ENCODE measurements at places on chromosomes 1 and 21.

DNA sequence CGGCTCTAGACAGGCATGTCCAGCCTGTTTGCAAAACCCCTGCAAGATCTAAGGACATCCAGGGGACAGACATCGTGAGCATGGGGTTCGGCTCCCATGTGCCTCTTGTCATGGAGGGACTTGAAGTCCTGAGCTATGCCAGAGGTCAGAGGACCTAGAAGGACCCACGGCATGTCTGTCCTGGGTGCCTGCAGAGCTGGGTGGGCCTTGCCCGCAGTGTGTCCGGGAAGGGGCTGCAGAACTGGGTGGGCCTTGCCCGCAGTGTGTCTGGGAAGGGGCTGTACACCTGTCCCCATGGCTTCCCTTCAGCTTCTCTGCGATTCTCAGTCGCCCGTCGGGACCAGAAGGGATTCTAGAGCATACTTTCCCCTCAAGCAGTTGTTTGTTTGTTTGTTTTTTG is 20.0 kb upstream of the TRAPPC10 start:
- DNase-seq, result no peak

GRCh38 chr1:160216301-160216700 is 11.1 kb downstream of the PEA15 start:
- DNase-seq, result no peak

GRCh38 chr1:40435471-40435870 is 14.8 kb upstream of the ZFP69B start:
- DNase-seq, result peak; percentile 10

DNA sequence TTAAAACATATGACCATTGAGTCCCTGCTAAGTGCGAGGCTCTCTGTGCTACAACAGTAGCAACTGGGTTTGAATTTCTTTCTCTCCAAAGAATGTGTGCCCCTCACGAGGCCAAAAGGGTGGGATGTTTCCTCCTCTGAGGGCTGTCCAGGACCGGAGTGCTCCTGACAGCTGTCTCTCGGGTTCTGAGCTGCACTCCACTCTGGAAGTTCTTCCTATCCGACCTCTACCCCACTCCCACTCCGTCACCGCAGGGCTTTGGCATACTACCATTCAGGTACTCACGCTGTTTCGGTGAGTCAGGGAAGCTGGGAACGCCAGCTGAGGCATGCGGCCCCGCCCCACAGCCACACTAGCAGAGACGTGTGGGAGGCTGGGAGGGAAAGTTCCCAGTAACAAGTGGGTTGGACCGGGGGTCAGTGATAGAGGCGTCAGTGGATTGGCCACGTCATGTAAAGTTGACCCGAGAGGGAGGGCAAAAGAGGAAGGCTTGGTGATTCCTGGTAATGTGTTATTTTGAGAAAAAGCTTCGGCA is 705 bp upstream of the SLC50A1 start:
- DNase-seq, result peak; percentile 58

DNA sequence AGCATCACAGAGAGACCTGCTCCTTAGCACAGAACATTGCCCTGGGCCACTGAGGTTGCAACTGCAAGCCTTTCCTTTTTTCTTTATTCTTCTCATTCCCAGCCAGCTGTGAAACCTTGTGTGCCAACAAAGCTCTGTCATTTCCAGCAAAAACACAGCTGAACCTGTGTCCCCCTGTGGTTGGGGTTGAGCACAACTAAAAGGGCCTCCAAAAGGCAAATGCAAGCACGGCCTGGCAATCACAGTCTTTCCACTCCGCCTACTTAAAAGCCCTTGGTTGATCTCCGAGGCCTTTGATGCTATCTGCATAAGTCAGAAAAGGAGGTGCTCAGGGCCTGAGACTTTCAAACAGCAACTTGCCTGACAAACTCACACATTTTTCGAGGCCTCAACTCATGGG is 32.7 kb downstream of the SUSD4 start:
- no peak for DNase-seq

GRCh38 chr1:207797229-207797973 is 45.5 kb downstream of the CD46 start:
- peak; percentile 87 for DNase-seq

- no peak for DNase-seq
These were observed 752.1 kb downstream of the NCAM2 start for GRCh38 chr21:21750124-21750825.

GRCh38 chr1:1134300-1134970 is 18.5 kb upstream of the C1orf159 start:
- DNase-seq, result no peak

DNA sequence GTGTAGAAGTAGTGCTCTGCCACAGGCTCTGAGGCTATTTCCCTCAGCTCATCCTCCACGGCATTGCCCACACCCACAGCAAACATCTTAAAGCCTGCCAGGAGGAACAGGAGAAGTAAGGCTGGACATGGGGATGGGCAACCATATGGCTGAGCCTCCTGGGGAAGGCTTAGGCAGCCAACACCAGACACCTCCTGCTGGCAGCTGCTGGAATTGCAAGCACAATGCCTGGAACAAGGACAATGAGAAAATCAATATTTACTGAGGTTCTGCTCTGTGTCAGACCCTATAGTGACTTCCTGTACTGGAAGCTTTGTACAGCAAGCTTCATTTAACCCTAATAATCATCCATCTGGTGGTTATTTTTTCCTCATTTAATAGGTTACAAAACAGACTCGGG is 8.2 kb downstream of the MATN1 start:
- peak; percentile 73 for DNase-seq

GRCh38 chr1:58497499-58497898 is 49.0 kb downstream of the OMA1 start:
- DNase-seq, result no peak

- DNase-seq, result no peak
These were observed 158.0 kb downstream of the CLIC6 start for GRCh38 chr21:34826836-34827235.

DNA sequence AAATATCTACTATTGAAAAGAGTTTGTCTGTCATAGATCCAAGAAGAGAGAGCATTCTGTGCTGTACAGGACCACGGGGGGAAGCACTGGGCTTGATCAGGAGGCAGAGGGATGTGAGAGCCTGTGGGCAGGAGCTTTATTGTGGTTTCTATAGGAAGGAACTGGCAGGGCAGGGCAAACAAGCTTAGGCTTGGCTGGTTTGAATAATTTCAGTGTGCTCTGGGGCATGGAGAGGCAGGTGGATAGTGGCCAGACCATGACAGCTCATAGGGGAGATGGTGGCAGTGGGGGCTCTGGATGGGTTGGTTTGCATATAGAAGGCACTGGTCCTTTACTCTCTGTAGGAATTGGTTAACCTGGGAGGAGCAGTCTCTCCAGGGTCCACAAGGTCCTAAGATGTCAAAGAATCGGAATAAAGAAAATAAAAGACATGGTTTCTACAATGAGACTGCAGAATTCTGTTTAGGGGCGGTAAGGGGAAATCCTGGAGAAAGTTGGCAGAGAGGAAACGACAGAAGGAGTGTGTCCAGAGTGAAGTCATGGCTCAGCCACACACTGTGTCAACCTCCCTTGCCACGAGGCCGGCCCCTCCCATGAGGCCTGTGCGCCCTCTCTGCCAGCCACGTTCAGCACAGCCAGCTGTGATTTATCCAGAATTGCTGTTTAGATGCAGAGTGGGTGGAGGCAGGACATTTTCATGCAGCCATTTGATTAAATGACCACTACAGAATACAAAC is 81.7 kb upstream of the PGBD5 start:
- DNase-seq, result peak; percentile 66

DNA sequence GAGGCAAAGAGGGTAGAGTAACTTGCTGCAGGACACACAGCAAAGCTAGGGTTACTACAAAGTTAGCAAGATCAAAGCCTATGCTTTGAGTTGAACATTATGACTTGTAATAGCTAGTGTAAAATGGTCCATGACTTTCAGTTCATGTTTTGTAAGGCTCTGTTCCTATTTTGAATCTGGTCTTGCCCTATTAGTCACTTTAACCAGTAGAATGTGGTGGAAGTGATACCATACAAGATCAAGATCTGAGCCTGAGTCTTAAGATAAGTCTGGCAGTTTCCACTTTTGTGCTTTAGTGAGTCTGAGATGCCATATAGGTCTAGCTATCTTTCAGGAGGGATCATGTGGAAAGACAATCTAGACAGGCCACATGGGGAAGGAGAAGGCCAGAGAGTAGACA is 282.1 kb upstream of the BRINP3 start:
- DNase-seq, result no peak

GRCh38 chr1:116498789-116499628 is 71.8 kb downstream of the CD58 start:
- DNase-seq, result peak; percentile 87

- peak; percentile 37 for DNase-seq
These were observed 1.6 kb downstream of the DRAXIN start for GRCh38 chr1:11693024-11693590.

- DNase-seq, result no peak
These were observed 260.2 kb upstream of the RUNX1 start for GRCh38 chr21:35309316-35309715.

- no peak for DNase-seq
These were observed 166.8 kb downstream of the ZNF281 start for GRCh38 chr1:200243042-200243437.

GRCh38 chr1:111747282-111747734 is 8.1 kb upstream of the INKA2 start:
- DNase-seq, result peak; percentile 72

DNA sequence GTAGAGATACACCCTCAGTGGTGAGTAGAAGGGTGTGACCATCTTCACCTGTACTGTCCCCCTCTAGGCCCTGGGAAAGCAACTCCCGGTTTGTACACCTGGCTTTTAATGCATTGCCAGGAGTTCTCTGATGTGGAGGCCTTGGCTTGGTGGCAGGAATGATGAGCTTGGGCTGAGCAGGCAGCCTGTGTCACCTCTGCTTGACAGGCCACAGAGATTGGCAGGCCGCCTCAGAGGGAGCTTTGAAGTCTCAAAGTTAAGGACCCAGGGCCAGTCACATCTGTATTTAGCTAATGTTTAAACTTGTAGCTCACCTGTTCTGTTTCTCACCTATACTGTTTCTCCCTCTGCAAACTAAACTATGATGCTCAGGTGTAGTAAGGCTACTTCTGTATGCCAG is 28.5 kb downstream of the HUNK start:
- no peak for DNase-seq

DNA sequence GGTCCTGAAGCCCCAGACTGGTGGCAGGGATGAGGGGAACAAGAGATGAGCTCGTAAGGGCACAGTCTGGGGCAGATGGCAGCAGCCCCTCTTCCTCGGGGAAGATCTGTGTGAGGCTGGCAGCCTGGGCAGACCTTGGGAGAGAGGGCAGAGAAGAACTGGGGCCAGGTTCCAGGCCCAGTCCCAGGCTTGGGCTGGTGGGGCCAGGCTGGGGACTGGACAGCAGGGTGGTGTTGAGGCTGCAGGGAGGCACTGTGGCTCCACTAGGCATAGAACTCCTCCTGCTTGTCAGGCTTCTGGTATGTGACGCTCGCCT is 35.7 kb downstream of the SDC3 start:
- no peak for DNase-seq

- no peak for DNase-seq
These were observed 196.3 kb downstream of the TTLL7 start for GRCh38 chr1:83802460-83803152.

- DNase-seq, result no peak
These were observed 284.0 kb downstream of the RPS6KC1 start for GRCh38 chr1:213335084-213335483.

- no peak for DNase-seq
These were observed 68.6 kb downstream of the NTMT2 start for GRCh38 chr1:170214117-170215032.

- no peak for DNase-seq
These were observed 19.6 kb upstream of the KCNQ4 start for GRCh38 chr1:40763742-40764532.

DNA sequence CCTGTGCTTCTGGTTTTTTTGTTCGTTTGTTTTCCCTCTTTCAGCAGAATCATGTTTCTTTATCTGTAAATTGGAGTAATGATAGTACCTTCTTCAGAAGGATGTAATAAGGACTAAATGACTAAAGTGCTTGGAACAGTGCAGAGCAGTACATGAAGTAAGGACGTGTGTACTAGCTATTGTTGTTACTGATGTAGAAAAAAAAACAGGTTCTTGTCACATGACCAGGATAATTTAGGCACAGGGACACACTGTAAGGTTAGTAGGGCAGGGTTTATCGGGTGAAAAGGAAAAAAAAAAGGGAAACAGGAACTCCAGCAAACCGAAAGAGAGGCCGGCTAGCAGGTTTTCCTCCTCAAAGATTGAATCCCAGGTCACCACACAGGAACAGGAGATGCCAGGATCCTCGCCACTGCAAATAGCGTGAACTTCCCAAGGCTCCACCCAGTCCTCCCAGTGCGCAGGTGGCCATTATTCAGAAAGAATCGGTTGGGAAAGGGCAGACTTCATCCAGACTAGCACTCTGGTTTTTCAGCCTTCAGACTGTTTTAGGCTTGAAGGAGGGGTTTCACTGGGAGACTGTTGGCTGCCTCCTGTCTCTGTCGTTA is 63.8 kb upstream of the PRRC2C start:
- no peak for DNase-seq

GRCh38 chr1:245800901-245801605 is 646.3 kb downstream of the KIF26B start:
- DNase-seq, result no peak
